Activated naive CD4-positive, alpha-beta T cell treated with Interleukin-2 at 50 U/mL for 16 hours (primary cell): ENCODE measurements at places on chromosomes 2 and 18.
A peak's percentile ranks its signal among the peaks of the same experiment; 100 is the strongest.

GRCh38 chr2:196990788-196991461 lies 64.4 kb upstream of the PGAP1 start:
- no peak for DNase-seq

DNA sequence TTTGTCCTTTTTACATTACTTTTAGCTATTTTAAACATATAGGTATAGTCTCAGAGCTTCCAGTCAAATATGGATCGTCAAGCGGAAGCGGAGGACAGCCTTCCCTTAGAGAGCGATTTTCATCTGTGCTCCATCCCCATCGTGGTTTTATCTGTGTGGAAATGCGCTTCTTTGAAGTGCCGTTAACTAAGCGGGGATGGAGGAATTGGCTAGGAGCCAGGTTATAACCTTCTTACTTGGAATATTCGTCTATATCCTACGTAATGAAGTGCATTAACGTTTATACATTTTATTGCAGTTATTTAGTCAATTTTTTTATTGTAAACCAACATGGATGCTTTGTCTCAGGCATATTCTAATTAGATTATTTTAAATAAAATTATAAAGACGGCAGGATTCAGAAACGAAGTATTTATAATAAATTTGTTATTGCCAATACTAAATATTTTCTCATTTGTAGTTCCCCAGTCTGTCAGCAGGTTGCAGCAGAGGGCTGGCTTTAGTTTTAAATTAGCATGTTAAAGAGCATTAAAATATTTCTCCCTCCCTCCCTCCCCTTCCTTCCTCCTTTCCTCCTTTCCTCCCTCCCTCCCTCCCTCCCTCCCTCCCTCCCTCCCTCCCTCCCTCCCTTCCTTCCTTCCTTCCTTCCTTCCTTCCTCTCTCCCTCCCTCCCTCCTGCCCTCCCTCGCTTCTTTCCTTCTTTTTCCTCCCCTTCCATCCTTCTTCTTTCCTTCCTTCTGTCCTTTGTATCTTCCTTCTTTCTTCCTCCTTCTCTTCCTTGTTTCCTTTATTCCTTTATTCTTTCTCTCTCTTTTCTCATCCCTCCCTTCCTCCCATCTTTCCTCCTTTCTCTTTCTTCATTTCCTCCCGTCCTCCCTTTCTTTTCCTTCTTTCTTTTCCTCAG lies 80.6 kb upstream of the DOCK10 start:
- DNase-seq: peak; percentile 20

DNA sequence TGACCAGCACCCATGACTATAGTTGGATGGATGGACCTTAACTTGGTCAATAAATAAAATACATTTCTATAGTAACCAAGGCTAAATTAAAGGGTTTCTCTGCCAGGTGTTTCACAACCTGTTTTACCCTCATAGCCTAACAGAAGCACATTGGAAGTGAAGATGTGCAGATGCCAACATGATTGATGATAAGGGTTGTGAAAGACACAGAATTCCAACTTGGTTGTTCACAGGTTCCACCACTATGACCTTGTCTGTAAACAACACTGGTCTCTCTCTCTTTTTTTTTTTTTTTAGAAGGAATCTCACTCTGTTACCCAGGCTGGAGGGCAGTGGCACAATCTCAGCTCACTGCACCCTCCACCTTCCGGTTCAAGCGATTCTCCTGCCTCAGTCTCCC lies 37.5 kb upstream of the PTH2R start:
- DNase-seq: no peak

GRCh38 chr2:68807821-68808266 lies 63.4 kb downstream of the BMP10 start:
- DNase-seq: no peak

- DNase-seq: no peak
Observed at GRCh38 chr2:126658319-126658904, 2.5 kb downstream of the GYPC start.

DNA sequence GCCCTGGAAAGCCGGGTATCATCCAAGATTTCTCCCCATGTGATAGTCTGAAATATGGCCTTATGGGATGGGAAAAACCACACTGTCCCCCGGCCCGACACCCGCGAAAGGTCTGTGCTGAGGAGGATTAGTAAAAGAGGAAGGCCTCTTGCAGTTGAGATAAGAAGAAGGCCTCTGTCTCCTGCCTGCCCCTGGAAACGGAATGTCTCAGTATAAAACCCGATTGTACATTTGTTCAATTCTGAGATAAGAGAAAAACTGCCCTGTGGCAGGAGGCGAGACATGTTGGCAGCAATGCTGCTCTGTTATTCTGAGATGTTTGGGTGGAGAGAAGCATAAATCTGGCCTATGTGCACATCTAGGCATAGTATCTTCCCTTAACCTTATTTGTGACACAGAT lies 26.8 kb downstream of the RUFY4 start:
- DNase-seq: no peak

DNA sequence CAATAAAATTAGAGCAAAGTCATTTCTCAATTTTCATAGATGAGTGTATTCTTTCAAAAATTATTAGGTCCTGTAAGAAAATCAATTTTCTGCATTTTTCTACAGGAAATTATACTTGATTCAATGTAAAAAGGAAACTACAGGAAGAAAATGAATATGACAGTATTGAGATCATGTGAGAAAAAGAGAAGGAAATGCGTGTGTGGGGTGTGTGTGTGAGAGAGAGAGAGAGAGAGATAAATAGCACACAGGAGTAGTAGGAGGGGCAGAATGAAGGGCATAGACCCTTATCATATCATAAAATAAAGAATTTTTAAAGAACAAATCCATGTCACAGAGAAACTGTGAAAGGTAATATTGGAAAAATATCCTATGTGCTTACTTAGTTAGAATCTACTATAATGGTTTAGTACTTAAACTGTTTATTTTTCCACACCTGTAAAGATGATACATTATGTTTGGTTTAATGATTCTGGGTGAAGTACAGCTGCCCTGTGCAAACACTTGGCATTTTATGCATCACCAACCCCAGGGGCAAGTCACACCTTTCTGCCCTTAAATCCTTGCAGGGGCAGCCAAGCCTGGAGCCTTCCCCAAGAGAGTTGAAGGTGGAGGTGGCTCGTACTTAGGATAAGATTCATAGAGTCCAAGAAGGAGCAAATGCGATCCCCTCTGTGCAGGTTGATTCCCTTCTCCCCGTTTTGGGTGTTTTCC lies 276.4 kb downstream of the TGIF1 start:
- DNase-seq: no peak

DNA sequence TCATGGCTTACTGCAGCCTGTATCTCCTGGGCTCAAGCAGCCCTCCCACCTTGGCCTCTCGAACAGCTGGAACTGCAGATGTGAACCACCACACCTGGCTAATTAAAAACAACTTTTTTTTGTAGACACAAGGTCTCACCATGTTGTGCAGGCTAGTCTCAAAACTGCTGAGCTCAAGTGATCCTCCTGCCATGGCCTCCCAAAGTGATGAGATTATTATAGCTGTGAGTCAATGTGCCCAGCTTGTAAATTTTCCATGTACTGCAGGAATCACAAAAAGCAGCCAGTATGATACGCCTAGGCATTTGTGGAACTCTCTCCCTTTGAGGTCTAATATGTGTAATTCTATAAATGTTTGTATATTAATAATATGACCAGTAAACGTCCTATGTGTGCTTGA lies 59.9 kb downstream of the MSH6 start:
- DNase-seq: no peak

GRCh38 chr18:61651880-61652268 lies 240.9 kb downstream of the RNF152 start:
- DNase-seq: no peak

DNA sequence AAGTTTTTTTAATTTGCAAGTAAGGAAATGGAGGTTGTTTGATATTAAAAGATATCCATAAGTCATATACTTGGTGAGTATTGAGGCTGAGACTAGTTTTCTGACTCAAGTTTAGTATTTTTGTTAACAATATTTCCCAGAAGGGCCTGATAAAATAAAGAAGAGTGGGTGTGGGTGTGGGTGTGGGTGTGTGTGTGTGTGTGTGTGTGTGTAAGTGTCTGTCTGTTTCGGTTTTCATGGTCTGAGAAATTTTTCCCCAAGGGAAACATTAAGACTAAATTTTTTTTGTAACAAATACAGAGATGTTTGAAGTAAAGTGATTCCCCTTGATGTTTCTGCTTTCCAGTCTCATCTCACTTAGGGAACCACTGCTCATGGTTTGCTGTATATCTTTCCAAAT lies 36.5 kb downstream of the PPM1B start:
- DNase-seq: peak; percentile 29

GRCh38 chr18:80171054-80171872 lies 62.2 kb downstream of the ADNP2 start:
- DNase-seq: peak; percentile 52

DNA sequence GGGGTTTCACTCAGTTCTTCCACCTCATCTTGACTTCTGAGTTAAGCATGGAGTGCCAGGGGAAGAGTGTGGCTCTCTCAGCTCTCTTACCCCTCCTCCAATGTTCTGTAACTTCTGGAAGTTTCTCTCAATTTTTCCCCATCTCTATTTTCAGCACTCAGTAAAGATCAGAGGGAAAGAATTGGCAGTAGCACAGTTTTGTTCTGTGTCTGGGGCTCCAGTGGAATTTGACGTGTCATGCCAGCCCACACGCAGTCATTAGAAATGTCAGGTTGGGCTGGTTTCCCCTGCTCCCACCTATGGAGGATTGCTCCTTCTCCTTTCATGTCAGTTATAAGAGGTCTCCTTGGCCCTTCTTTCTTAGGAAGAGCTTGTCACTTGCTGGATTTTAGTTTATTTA lies 104.6 kb upstream of the COL3A1 start:
- DNase-seq: no peak

DNA sequence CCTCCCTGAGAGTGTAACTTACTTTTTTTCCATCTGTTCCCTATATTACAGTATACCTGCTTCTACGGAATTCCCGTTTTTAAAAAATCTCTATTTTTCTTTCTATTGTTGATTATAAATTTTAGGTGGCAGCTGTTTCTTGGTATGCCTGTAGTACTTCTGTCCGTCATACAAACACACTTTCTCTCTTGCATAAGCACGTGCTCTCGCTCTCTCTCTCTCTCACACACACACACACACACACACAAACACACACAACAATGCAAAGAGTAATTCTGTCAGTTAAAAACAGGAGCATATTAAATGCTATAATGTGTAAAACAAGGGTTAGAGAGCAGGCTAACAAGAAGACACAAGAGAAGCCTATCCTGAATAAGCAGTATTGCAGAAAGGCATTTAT lies 140.5 kb downstream of the THADA start:
- DNase-seq: no peak

DNA sequence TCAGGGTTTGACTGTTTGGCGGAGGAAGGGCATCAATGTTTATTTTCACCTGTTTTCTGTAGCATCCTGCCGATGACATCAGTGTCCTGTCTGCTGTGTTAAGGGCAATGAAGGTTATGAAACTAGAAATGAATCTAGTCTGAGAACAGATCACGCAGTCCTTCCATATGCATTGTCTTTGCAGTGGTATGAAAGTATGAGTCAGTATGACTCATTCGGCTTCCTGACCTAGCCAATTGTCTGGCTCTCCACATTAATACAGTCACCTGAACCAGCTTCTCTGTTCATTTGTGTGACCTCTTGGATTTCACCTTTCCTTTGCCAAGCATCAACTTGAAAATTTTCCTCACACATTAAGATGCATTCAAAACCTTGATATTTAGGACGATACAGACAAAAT lies 353.8 kb downstream of the RND3 start:
- no peak for DNase-seq

GRCh38 chr2:176679061-176679669 lies 409.9 kb downstream of the MTX2 start:
- DNase-seq: no peak

GRCh38 chr18:48541026-48541746 lies 2.4 kb downstream of the CTIF start:
- DNase-seq: peak; percentile 29

GRCh38 chr18:78792094-78792493 lies 187.5 kb upstream of the SALL3 start:
- DNase-seq: no peak

- no peak for DNase-seq
Observed at GRCh38 chr18:12394428-12394827, 13.3 kb upstream of the PRELID3A start.

GRCh38 chr18:46324087-46324955 lies 220.1 kb downstream of the HAUS1 start:
- no peak for DNase-seq

DNA sequence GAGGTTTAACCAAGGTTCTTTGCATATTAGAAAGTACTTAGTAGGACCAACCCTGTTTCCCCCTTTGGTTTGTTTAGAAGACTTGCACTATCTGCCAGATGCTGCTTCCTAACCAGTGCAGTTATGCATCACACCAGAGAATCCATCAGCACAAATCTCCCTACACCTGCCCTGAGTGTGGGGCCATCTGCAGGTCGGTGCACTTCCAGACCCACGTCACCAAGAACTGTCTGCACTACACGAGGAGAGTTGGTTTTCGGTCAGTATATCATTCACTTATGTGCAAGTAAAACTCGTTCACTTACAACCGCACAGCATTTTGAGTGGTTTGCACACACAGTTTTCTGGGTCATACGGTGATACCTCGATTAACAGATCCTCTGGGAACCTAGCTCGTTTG lies 69.7 kb downstream of the ZNF532 start:
- DNase-seq: no peak

GRCh38 chr2:56335101-56335500 lies 151.3 kb downstream of the CCDC85A start:
- no peak for DNase-seq

- DNase-seq: no peak
Observed at GRCh38 chr2:99648906-99649789, 159.3 kb upstream of the REV1 start.

GRCh38 chr2:19471491-19471890 lies 113.1 kb upstream of the OSR1 start:
- no peak for DNase-seq

- no peak for DNase-seq
Observed at GRCh38 chr2:128726911-128727310, 408.2 kb upstream of the HS6ST1 start.

DNA sequence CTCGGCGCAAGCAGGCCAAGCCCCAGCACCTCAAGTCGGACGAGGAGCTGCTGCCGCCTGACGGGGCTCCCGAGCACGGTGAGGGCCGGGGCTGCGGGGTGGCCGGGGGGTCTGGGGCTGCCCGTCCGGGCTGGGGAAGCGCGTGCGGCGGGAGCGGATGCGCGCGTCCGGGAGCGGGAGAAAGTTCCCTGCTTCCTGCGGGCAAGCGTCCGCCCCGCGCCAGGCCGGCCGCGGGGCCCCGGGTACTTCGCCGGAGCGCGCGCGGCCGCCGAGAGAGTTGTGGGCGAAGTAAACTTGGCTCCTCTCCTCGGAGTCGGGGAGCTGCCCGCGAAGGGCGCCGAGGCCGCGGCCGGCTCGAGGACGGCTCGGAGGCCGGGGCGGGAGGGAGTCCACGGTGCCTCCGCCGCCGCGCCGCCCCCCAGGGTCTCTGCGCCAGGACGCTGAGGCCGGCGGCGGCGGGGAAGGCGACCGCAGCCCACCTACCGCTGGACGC lies 707 bp downstream of the SALL3 start:
- no peak for DNase-seq

DNA sequence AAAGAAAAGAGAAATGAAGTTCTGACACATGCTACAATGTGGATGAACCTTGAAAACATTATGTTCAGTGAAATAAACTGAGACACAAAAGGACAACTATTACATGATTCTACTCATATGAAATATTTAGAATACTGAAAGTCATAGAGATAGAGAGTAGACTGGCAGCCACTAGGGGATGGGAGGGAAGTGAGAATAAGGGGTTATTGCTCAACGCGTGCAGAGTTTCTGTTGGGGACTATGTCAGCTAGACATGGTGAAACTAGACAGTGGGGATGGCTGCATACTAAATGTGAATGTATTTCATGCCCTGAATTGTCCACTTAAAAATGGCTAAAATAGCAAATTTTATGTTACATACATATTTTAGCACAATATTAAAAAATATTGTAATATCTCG lies 108.7 kb upstream of the ATL2 start:
- no peak for DNase-seq
